Naive B cell (primary cell): ENCODE measurements at places on chromosomes 7 and 10. TPM values are rescaled to one million over a fixed set of nuclear protein-coding genes. Genes with fewer than 3 reads are reported as not detected.

The KIAA1217 gene
- polyA plus RNA-seq: not detected

The PRRT4 gene
- polyA plus RNA-seq: not detected

The ZNF783 gene
- 6.0 TPM for polyA plus RNA-seq

The NPC1L1 gene
- not detected for polyA plus RNA-seq

The LIPJ gene
- not detected for polyA plus RNA-seq

The PRKCQ gene
- polyA plus RNA-seq: 0.35 TPM

GRCh38 chr10:25725917-25726716 is 207.9 kb upstream of the MYO3A start:
- peaks cover 5% of the 10 kb centered on the region for H3K4me1 ChIP-seq
- peaks cover 38% of the 10 kb centered on the region for H3K27me3 ChIP-seq
- no peak overlapping the region for H3K27ac ChIP-seq
- H3K4me3 ChIP-seq: no peak overlapping the region
- DNase-seq: peak; percentile 19

GRCh38 chr7:137592232-137592896 is 248.8 kb upstream of the PTN start:
- no peaks in the 10 kb centered on the region for H3K27me3 ChIP-seq
- no peak overlapping the region for H3K4me3 ChIP-seq
- no peaks in the 10 kb centered on the region for H3K4me1 ChIP-seq
- DNase-seq: no peak

- peaks cover 5% of the 10 kb centered on the region for H3K4me1 ChIP-seq
- H3K4me3 ChIP-seq: no peak overlapping the region
- peaks cover 40% of the 10 kb centered on the region for H3K27me3 ChIP-seq
- H3K27ac ChIP-seq: no peak overlapping the region
- no peak for DNase-seq
Observed at GRCh38 chr10:132957131-132957530, 14.8 kb upstream of the CFAP46 start.

GRCh38 chr10:113480851-113481502 is 71.9 kb upstream of the HABP2 start:
- no peaks in the 10 kb centered on the region for H3K4me1 ChIP-seq
- H3K27ac ChIP-seq: no peak overlapping the region
- no peaks in the 10 kb centered on the region for H3K27me3 ChIP-seq
- no peak overlapping the region for H3K4me3 ChIP-seq
- no peaks in the 10 kb centered on the region for H3K36me3 ChIP-seq

DNA sequence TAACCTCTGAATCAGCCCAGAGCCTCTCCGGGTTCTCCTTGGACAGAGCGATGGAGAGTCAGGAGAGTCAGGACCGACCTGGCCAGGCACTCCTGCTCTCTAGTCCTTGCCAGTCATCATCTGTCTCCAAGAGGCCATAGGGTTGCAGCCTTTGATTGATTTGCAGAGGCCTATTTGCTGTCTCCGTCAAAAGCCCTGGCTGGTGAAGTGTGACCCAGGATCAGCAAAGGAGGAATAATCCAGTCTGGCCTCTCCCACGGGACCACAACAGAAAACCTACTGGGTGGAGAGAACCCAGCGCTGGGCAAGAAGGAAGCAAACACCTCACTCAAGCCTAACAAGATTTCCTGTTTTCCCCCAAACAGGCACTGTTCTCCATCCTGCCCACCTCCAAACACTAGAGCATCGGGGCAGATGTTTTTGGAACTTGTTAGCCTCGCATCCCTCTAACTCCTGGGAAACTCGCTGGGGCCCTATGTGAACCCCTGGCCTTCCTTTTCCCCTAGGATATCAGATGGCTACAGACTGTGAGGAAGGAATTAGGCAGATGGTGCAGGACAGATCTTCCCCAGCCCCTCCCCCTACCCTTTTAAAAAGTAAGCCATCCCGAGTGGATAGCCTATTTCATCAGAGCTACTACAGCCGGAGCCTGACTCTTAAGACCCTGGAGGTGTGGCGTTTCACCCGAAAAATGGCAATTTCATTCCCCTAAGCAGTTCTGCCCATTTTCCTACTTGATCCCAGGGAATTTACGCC is 54.3 kb downstream of the PODXL start:
- H3K27ac ChIP-seq: no peak overlapping the region
- peaks cover 4% of the 10 kb centered on the region for H3K4me1 ChIP-seq
- no peaks in the 10 kb centered on the region for H3K27me3 ChIP-seq
- no peaks in the 10 kb centered on the region for H3K36me3 ChIP-seq

- DNase-seq: no peak
- H3K4me3 ChIP-seq: no peak overlapping the region
- H3K27ac ChIP-seq: no peak overlapping the region
- H3K36me3 ChIP-seq: peaks cover 16% of the 10 kb centered on the region
Observed at GRCh38 chr7:128164061-128164954, 76.8 kb upstream of the LEP start.
